ENCODE measurements at places on chromosomes 2 and 18.
A peak's percentile ranks its signal among the peaks of the same experiment; 100 is the strongest.

- DNase-seq: no peak
Measured at GRCh38 chr2:239496700-239497099, 95.9 kb upstream of the HDAC4 start.

DNA sequence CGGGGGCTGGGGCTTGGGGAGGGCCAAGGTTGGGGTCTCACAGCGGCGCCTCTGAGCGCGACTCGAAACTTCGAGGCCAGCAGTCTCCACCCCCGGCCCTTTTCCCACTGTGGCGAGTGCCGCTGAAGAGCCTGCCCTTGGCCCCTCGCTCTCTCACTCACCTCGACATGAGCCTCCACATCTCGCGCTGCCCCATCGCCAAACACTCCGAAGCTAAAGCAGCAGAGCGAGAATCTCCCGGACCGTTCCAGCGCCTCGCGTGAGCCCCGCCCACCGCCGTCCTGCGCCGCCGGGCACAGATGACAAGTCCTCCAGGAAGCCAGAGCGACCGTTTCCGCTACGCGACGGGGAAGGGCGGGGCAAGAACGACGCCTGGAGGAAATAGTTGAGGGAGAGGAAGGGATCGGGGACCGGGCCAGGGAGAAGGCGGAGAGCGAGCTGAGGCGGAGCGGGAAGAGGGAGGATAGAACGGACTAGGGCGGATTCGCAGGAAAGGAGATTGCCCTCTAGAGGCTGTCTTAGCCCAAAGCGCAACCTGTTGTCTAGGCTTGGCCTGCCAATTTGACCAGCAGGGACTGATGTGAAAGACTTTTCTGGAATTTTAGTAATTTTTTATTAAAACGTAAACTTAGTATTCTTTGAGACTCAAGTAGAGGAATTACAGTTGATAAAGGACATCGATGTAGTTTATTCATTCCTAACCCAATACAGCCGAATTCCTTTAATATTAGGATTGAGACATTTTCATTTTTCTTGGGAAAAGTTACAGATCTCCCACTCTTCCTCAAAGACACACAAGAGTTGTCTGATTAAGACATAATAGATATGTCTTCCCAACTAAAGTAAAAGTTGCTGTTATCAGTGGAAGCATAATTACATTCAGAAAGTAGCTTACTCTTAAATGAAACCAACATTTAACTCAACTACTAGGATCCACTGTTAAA lies at the start of gene HIBCH:
Gene HIBCH (minus strand): TSS at position 272 of the 944 bp plus-strand sequence. CDS start 76 bp downstream, at position 196.
- DNase-seq: peak; percentile 99

DNA sequence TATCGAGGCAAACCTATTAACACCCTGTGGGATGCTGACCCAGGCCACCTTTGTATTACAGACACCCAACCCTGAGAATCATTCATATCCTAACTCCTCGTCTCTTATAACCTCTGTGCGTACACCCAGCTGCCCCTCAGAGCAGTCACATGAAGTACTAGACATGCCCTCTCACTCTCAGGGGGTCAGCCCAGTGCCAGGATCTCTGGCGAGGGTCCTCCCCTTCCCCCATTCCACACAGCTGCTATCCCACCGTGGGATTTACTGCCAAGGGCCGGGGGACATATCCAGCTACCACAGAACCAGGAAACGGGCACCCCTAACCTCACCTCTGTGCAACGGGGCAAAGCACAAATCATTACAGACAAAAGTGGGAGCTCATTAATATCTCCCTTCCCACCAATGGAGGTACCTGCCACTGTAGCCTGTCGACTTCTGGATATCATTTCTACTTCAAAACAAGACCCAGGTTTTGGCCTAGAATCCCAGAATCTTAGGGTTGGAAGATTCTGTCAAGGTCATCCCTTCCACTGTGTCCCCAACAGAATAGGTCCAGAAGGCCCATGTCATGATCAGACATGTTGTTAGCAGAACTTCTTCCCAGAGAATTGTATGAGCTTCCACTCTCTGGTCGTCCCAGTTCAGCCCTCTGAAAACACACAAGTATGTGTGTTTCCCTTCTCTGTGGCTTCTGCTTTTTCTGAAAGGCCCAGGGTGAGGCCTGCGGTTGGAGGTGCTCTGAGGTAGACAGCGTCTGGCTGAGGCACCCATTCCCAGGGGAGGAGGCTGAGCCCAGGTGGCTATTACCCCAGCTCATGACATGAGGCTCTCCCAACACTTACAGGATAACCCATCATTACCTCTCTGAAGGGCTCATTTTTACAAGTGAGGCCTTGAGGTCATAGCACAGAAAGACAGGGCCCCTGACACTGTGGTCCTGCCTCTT lies 1.7 kb downstream of the TMBIM1 start:
- no peak for DNase-seq

DNA sequence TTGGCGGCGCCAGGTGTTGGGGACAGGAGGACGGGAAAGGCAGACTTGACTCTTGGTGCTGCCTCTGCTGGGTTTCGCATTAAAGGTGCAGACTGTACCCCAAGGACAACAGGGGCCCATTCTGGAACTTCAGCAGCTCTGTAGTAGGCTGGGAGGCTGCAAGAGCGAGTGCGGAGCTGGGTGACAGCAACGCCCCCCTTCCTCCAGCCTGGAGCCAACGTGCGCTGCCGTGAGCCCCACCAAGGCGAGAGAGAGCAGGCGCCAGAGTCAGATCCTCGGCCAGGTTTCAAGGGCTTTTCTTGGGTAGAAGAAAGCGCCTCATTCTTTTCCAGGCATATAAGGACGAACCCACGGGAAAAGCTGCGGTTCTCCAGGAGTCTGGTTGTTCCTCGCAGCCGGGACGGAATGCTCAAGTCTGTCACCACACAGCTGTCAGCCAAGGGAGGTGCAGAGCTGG lies 1.9 kb downstream of the DOK6 start:
- no peak for DNase-seq

GRCh38 chr2:237289139-237289538 lies 124.8 kb downstream of the COL6A3 start:
- DNase-seq: no peak

DNA sequence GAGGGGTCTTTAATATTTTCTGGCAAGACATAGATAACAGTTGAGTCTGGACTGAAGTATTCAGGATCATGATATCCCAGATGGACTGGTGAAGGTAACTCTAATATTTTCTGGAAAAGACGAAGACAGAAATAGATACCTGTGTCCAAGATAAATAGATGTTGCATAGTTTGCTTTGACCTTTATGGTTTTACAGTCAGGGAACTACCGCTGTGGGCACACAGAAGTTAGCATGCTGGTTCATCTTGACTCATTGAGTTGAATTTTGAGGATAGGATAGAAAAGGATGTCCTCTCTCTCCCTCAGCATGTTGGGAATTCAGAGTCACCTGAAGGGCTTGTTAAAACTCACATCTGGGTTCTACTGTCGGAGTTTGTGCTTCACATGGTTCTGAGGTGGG lies 20.8 kb downstream of the KCNE4 start:
- no peak for DNase-seq

GRCh38 chr18:77093586-77093985 lies 39.0 kb downstream of the MBP start:
- DNase-seq: no peak

DNA sequence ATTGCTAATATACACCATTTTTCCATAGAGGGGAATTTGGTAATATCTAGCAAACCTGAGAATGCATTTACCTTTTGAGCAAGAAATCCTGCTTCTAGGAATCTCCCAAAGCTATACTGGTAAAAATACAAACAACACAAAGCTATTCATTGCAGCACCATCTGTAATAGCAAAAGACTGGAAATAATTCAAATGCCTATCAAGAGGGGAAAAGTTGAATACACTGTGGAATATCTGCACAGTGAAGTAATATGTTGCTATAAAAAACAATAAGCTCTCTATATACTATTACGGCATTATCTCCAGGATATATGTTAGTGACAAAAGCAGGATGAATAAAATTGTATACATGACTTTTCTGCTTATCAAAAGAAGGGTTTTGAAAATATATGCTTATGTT lies 112.3 kb upstream of the CHAC2 start:
- DNase-seq: no peak

GRCh38 chr2:152089238-152089637 lies 9.6 kb downstream of the CACNB4 start:
- DNase-seq: no peak

DNA sequence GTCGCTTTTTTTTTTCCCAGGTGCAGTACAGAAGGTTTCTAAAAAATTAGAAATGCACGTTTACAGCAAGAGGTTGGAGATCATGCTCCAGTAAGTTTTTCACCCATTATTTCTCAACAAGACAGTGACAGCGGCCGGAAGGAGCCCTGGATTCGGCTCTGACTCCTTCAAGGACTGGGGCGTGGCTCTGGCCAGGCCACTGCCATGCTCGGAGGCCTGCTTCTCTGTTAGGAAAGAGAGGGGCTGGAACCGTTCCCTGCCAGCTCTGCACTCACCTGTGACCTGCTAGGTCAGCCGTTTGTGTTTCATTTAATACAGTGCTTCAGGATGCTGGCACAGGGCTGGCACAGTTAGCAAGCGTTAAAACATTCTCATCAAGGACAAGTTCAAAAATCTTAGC lies 6.7 kb upstream of the IAH1 start:
- no peak for DNase-seq

GRCh38 chr18:40215979-40216378 lies 1739.1 kb upstream of the PIK3C3 start:
- no peak for DNase-seq

DNA sequence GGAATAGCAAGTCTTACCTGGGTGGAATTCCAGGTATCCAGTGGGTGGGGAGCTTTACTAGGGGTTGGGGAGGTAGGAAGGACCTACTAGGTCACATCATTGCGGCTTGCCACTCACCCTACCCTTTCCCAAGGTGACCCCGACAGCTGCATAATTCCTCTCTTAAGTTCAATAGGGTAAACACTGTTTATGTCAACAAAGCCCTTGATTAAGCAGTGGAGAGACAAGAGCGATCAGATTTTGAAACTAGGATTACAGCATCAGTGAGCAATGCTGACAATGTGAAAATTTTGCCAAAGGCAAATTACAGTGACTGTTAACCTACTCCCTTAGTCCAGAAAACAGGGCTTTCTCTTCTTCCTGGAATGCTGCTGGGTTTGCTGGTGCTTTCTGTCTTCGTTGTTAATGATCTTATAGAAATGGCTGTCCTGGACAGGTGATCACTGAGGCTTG lies 14.5 kb downstream of the SLC19A3 start:
- no peak for DNase-seq

GRCh38 chr2:205700331-205701132 lies 18.2 kb downstream of the NRP2 start:
- no peak for DNase-seq

DNA sequence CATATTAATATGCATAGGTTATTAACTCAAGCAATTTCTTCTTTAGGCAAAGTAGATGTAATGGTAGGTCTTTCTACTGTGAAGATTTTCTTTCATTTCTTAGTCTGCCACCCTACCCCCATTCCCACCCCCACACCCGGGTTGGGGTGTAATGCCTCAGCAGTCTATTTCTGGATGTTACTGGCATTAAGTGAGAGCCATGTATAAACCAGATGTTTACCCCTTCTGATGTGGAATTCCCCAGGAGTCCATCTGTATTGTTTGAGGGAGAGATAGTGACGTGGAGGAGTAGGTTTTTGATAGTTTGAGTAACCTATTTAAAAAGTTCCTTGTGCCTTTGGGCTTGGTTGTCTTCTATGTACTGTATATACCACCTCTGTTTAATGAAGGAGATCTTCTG lies 11.8 kb downstream of the TDRD15 start:
- no peak for DNase-seq

DNA sequence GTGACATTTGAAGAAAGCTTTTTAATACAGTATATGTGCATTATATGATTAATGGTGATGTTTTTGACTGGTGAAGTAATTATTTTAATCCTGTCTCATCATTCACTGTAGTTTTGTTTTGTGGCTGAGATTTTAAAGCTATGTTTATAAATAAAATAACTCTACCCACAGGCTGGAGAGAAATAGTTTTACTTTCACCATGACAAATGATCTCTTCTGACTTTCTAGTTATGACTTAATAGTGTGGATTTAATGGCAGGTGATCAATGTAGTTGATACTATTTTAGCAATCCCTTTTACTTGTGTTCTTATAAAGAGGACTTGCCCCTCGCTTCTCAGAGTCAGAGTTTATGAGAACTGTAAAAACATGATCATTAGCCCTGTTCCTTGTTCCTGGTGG lies 289.5 kb upstream of the SIX3 start:
- no peak for DNase-seq

- DNase-seq: no peak
Measured at GRCh38 chr2:150076281-150076680, 411.2 kb downstream of the RND3 start.

DNA sequence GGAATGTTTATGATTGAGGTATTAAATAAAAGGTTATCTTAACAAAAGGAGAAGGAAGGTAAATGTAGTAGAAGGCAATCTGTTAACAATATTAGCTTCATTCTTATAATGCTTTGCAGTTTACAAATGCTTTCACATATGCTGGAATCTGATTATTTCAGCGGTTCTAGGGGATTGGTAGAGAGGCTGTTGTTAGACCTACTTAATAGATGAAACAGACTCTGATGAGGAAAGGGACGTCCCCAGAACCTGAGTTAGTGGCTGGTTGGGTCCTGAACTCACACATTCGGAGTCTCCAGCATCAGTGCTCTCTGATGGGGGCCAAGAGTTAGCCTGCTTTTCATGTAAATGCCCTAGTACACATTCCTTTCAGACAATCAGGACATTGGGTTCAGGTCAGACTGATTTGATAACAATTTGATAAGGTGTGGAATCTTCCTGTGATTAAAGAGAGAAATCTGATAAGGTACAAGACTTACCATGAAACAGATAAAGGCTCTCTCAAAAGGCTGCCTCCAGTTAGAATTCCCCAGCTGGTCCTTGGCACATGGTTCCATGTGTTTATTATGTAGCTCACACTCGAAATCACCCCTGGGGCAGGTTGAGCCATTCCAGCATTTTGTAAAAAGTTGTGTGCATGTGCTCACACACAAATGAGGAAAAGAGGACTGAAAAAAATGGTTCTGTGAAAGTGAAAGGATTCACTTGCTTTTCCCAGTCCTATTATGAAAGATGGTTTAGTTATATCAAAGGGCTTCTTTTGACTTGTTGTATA lies 103.1 kb downstream of the GPD2 start:
- no peak for DNase-seq

- no peak for DNase-seq
Measured at GRCh38 chr2:105309147-105309545, 20.4 kb downstream of the TGFBRAP1 start.

DNA sequence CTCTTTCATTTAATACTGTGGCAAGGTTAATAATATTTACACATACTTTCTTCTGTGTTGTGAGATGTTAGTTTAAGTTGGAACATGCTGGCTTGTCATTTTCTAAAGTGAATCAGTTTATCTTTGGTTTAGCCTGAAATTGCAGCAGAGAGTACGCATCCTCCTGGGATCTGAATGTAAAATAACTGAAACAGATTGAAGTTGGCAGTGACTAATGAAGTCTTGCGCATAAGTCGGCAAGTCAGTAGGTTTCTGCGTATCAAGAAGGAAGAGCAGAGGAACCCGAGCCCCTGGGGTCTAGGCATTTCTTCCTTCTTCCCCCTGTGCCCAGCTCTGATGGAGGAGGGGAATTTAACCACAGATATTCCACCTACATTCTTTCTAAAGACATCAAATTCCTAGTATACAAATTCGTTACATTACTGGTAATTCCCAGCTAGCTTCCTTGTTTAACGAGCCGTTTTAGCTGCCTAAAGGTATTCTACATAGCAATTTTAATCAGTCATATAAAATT lies 392.1 kb upstream of the RAB12 start:
- no peak for DNase-seq

GRCh38 chr2:53913721-53914120 lies 54.0 kb upstream of the GPR75 start:
- DNase-seq: no peak

GRCh38 chr2:115413791-115414190 lies 971.4 kb downstream of the DPP10 start:
- DNase-seq: no peak
